Thoracic aorta (tissue), 2 donors: ENCODE measurements at places on chromosomes 16 and 17. TPM values are rescaled to one million over a fixed set of nuclear protein-coding genes. Genes with fewer than 3 reads are reported as not detected.
A peak's percentile ranks its signal among the peaks of the same experiment; 100 is the strongest.

MMP15 gene
- 3.8 TPM for total RNA-seq

C17orf50 gene
- not detected for total RNA-seq

MMP28 gene
- total RNA-seq = 4.8 TPM

GRCh38 chr16:87956365-87957231 lies 5.4 kb downstream of the BANP start:
- DNase-seq = no peak

- DNase-seq = no peak
These were observed 2.7 kb upstream of the ZNF594 start for GRCh38 chr17:5194346-5194745.

GRCh38 chr16:27483088-27483437 lies 66.7 kb downstream of the GTF3C1 start:
- no peak for DNase-seq

DNA sequence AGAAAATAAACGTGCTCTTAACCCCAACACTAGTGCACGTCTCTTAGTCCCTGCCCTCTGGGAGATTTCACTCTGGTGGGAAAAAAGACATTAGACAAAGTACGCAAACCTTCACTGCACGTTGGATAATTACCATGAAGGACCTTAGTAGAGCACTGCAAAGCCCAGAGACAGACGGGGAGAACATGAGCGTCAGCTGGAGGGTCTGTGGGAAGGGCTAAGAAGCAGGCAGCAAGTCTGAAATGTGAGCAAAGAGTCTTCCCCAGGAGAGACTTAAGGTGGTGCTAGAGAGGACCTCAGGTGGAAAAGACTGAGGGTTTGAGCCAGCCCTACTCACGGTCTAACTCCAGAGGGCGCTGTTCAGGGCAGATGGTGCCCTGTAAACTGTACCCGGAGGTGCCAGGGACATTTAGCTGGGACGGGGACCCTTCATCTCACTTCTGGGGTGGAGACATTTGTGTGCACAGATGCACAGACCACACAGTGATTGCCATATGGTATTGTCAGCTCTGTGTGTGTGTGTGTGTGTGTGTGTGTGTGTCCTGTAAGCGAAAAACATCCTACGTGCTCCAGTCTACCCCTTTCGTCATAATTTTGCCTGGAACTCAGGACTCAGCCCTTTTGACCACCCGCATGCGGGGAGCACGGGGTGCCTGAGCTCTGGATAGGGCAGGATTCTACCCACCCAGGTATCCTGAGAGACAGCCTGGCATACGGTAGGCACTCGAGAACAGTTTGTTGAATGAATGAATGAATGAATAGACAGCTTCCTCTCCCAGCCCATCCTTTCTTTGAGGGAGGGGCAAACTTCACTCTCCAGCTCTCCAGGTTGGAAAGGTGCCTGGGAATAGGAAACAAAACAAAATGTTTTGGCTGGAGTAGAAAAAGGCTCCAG lies 10.1 kb upstream of the STAC2 start:
- DNase-seq = no peak

GRCh38 chr17:43810226-43810715 lies 22.7 kb downstream of the MPP3 start:
- no peak for DNase-seq

- DNase-seq = no peak
These were observed 7.3 kb downstream of the C16orf89 start for GRCh38 chr16:5058476-5058875.

DNA sequence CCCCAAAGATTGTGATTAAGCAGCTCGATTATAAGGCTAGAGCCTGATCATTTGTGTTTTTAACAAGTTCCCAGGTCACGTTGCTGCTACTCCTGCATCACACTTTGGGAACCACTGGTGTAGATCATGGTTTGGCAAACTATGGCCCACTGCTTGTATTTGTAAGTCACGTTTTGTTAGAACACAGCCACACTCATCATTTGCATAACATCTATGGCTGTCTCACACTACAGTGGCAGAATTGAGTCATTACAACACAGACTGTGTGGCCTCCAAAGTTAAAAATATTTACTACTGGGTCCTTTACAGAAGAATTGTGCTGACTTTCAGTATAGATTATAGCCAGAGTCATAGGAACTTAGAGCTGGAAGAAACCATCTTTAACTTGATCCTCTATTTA lies 515.3 kb upstream of the PSMD7 start:
- no peak for DNase-seq

GRCh38 chr17:7839190-7839875 lies 5.3 kb downstream of the KDM6B start:
- no peak for DNase-seq

- no peak for DNase-seq
These were observed 286.7 kb upstream of the CDH5 start for GRCh38 chr16:66079671-66080334.

- DNase-seq = no peak
These were observed 5.3 kb downstream of the NEURL4 start for GRCh38 chr17:7323731-7324437.

- no peak for DNase-seq
These were observed at the start of gene ANKRD13B for GRCh38 chr17:29592850-29593551. Gene ANKRD13B (plus strand): TSS chr17:29593132. CDS start chr17:29593622, 490 bp downstream.

DNA sequence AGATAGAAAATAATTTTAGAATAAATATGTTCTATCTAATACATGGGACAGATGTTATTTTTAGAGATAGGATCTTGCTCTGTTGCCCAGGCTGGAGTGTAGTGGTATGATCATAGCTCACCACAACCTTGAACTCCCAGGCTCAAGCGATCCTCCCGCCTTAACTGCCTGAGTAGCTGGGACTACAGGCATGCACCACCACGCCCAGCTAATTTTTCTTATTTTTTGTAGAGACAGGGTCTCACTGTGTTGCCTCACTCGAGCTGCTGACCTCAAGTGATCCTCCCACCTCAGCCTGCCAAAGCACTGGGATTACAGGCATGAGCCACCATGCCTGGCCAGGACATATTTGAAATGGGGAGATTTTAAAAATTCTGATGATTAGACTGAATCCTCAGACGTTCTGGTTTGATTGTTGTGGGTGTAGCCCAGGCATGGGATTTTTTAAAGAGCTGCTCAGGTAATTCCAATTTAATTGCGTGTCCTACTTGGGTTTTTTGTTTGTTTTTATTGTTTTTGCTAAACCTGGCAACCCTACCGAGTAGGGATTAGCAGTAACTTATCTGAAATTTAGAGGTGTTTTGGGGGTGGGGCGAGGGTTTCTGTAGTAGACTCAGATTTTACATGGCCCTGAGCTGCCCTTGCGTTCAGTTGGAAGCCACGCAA lies 142.9 kb downstream of the RAB11FIP4 start:
- DNase-seq = no peak

GRCh38 chr17:61203671-61204131 lies 195.9 kb upstream of the TBX2 start:
- DNase-seq = no peak

DNA sequence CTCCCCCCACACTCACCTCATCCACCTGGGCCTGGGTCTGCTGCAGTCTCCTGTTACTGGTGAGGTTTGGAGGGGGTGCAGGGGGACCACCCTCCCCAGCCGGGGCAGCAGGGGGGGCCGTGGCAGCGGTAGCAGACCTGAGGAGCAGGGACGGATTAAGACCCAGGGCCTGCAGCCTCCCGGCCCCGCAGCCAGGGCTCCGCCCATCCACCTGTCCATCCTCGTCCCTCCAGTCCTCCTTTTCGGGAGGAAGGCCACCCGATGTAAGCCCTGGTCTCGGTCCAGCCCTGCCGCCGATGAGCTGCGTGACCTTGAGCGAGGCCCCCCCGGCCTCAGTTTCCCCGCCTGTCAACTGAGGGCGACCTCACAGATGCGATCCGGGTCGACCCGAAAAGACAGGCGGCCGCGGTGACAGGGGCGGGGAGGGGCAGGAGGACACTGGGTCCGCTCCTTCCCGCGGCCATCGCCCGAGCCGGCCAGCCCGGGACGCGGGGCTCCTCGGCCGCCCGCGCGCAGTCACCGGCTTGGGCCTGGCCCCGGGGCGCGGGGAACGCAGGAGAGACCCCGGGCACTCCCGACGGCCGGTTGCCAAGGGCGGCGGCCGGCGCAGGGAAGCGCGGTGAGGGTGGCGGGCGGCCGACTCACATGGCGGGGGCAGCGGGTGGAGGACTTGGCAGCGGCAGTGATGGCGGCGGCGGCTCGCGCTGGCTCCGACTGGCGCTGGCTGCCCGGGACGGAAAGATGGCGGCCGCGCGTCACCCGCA lies at the start of gene VAMP2:
Gene VAMP2 (minus strand): TSS at position 716 of the 764 bp plus-strand sequence. CDS start 69 bp downstream, at position 647.
- DNase-seq = no peak

GRCh38 chr17:12603566-12603965 lies 62.1 kb upstream of the MYOCD start:
- DNase-seq = no peak

DNA sequence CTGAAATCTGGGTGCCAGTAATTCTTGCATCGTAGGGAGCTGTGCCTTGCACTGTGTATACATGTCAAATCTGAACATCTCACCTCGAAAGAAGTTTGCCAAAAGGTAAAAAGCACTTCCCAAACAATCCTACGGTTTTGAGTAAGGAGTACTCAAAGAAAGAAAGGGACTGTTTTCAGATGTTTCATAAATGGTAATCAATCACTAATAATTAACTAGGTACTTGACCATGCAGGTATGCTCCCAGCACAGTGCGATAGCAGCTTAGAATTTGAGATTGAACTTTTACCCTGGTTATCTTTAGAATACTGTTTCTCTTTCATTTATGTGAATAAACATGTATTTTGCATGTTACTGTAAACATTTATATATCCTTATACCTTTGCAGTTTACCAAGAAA lies 39.0 kb downstream of the PRKCA start:
- no peak for DNase-seq

- DNase-seq = no peak
These were observed 156.4 kb upstream of the CCL2 start for GRCh38 chr17:34098699-34099098.

DNA sequence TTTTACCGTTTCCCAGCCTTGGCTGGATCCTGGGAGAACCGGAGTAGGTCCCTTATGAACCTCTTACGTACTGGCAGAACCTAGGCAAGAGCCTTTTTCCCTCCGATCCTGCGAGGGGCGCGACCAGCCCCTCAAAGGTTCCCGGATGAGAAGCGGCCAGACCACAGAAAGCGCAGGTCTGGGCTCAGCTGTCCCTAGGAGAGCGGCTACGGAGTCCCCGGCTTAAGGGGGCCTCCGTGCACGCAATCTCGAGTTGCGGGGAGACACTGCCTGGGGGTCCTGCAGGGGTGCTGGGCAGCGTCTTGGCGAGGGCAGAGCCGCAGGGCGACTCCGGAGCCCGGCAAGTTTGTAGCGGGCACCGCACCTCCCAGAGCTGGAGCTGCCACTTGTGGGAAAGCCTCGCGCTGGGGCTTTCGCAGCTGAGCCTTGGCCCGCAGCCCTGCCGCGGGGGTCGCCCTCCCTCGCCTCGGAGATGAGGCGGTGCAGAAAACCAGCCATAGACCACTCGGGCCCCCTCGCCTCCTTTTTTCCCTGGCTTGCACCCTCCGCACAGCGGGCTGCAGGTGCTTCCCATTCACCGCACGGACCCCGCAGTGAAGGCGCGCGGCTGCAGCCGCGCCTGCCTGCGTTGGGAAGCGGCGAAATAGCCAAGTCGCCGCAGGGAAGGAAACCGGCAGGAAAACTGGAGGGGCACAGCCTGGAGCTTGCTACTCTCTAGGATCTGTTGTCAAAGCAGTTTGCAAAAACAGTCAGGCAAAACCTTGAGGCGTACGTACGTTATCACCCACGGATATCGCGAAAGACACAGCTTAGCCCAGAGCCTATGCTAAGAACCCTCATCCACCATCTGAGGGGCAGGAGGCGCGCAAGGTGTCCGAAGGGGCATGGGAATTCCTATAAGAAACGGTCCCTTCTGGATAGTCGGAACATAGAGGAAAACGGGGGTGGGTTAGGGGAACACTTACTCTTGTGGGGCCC lies 834 bp downstream of the CDH8 start:
- DNase-seq = no peak

GRCh38 chr17:63675607-63676546 lies 24.0 kb downstream of the LIMD2 start:
- peak; percentile 67 for DNase-seq

DNA sequence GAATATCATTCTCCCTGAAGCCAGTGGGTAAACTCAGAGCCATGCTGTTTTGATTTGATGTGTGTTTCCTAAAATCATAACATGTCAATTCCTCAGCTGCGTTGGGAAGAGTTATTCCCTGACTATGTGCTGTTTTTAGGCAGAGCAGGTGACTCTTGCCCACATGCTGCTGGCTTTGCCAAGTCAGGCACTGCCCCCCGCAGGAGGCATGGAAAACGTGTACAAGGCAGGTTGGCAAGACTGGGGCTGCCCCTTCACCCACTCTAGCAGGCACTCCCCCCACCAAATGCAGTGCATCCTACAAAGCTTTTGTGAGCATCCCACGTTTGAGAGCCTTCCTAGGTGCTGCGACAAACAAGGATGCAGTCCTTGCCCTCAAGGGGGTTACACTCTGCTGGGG lies 38.3 kb upstream of the NAT9 start:
- no peak for DNase-seq

DNA sequence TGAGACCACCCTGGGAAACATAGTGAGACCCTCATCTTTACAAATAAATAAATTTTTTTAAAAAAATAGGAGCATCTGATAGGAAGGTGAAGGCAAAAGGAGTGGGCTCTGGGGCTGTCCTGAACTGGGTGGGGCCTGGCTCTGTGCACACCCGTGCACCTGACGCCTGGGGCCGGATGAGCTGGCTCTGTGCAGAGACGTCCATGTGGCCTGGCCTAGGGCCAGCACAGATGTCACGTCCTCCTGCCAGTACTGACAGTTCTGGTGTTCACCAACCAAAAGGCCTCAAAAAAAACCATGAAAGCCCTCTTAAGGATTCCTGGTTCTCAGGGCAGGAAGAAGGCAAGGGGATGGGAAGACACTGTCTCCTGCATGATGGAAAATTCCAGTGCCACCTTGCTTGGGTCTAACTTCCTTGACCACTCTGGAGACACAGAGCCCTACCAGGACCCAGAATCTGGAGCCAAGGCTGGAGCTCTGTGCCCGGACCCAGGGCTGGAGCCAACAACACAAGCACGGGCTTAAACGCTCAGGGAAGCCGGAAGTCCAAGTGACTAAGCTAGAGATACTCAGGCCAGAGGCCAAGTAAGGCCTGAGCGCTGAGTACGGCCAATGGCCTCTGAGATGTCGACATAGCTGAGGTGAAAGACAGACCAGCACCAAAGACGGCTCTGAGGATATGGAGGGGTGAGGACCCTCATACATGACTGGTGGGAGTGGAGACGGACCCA lies 32.9 kb downstream of the COPRS start:
- DNase-seq = peak; percentile 25

DNA sequence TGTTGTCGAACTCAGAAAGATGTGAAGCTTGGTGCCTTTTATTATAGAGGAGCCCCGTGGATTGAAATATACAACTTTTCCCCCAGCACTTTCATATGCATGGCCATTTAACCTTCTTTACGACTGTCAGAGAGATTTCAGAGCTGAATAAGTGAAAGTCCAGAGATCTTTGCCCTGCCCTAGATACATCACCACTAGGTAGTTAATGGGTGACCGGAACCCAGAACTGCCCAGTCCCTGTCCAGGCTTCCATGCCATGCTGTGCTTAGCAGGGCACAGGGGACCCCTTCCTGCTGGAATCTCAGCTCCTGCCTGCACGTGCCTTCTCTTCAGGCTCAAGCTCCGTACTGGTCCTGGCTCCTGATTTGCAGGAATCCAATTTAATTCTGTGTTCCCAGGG lies 32.2 kb downstream of the SRL start:
- DNase-seq = no peak
